Activated naive CD4-positive, alpha-beta T cell (primary cell): ENCODE measurements at places on chromosomes 2 and 18.

DNA sequence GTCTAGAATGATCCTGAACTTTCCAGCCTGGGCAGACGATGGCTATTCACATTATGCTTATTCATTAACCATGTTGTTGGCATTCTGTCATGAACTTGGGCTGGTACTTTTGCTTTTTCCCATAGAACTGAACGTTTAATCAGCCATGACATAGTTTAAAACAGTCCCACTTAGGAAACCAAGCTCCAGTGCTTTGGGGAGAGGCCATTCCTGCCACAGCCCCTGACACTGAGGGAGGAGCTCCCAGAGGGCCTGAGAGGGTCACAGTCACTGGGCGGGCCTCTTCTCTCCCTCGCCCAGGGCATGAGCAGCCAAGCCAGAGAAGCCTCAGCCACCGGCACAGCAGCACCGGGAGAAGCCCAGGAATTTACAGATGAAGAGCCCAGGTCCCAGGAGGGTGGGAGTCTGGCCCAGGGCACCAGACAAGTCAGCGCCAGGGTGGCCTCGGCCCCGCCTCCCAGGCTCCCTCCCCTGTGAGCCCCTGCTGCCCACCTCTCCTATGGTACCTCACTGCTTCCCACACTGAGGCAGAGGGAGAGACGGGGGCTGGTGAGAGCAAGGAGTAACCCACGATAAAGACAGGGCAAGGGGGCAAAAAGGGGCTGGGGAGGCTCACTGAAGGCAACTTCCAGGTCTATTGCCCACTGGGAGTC lies 33.6 kb downstream of the MAL start:
- DNase-seq, result no peak

DNA sequence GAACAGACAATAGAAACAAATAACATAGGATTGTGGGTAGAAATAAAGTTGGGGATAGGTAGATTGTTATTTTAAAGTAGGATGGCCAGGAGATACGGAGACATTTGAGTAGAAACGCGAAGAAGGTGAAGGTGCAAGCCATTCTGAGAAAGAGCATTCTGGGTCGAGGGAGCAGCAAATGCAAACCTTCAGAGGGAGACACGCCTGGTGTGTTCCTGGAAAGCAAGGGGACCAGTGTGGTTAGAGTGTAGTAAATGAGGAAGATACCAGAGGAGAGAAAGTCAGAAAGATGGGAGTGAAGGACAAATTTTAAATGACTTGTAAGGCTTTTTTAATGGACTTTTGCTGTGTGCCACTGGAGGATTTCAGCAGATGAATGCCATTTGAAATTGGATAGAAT lies 1.7 kb downstream of the CYP20A1 start:
- no peak for DNase-seq

GRCh38 chr18:52150050-52150449 lies 189.9 kb upstream of the DCC start:
- no peak for DNase-seq

DNA sequence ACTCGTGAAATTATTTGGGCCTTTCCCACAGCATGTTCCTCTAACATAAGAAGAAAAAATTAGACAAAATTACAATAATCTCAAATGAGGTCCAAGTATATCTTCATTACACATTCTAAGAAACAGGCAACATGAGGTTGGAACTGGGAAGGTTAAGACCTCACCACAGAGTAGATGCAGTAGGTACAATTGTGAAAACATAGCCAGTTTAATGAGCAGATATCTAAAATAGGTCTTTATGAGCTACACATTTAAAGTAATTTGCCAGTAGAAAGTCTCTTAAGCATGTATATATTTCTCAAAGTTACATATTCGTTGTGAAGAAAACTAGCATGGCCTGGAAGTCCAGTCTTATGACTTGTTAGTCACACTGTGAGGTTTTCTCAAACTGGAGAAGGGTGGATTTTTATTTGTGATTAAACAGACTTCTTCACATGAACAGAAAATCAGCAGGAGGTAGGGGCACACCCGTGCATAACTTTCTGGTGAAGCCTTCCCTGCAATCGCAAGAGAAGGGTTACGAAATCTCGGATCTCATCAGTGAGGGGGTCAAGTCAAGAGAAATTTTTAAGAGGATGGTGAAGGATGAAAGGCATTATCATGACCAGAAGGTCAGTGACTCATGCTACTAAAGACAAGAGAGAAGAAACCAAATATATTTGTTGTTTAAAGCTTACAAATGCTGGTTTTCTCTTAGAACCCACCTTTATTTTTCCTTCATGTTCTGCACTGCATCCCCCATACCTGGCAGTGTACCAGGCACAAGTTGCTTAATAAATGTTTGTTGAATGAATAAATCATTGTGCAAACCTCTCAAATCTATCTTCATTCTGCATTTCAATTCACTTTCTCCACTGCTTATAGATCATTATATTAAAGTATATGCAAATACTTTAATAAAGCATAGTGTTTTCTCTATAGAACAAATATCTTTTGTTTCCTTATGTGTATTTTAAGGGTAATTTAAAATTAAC lies 5.1 kb upstream of the RAB27B start:
- DNase-seq, result no peak

- DNase-seq, result no peak
Observed at GRCh38 chr2:158724803-158725381, 70.2 kb upstream of the DAPL1 start.

DNA sequence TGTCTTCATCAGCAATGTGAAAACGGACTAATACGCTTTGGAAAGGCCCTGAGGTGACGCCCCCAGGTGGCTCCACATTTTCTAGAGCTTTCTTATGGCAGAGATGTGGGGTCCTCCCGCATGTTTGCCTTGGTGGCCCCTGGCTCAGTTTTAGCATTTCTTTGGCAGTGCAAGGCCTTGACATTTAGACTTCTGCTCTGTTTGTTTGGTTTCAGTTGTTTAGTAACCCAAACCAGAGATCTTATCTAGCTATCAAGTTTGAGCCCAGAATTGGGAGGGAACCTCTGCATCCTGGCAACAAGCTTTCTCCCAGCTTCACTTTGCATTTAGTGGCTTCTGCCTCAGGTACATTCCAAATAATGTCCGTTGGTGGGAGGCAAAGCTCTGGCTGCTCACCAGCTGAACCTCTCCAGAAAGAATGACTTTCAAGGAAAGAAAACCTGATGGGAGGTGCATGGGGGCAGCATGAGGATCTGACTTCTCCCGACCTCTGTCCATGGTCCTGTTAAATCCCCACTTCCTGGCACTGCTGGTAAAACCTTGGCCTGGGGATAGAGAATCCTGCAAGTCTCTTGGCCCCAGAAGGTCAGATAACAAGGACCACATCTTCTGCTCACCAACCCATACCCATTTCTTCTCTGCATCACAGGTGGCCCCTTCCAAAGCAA lies 12.0 kb upstream of the MBP start:
- no peak for DNase-seq

GRCh38 chr18:37419315-37419714 lies 146.3 kb downstream of the CELF4 start:
- no peak for DNase-seq

DNA sequence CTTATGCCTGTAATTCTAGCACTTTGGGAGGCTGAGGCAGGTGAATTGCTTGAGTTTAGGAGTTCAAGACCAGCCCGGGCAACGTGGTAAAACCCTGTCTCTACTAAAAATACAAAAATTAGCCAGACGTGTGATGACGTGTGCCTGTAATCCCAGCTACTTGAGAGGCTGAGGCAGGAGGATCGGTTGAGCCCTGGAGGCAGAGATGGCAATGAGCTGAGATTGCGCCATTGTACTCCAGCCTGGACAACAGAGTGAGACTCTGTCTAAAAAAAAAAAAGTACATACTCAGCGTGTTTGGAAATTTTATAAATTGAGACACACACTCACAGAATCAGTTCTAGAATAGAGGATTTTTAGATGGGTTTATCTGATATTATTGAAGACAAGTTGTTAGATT lies 17.1 kb upstream of the GIGYF2 start:
- no peak for DNase-seq

DNA sequence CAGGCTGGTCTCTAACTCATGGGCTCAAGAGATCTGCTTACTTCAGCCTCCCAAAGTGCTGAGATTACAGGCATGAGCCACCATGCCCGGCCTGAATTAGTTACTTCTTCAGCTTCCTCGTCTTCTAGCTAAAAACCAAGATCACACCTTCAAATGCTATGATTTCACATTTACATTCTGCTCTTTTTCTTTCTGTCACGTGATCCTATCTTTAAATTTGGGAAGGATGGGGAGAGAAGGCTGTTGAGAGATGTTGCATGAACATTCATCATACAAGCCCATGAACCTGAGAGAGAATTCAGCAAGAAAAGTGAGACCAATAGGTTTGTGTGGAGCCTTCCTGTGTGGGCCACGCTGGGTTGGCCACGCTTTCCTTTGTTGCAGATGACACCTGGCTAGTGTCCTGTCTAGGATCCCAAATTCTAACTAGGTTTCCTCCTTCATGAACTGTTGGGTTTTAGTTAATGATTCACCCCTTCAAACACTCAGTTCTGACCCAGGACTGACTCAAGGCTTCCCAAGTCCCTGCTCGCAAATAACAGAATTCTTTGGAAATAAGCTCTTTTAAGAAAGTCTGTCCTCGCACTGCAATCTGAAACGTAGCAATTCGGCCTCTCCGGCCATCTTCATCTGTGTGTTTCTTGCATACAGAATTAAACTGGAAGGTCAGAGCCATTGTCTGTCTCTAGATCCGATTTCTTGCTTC lies 57.3 kb upstream of the CREB1 start:
- DNase-seq, result no peak
